Esophagus squamous epithelium (tissue), 5 donors: ENCODE measurements at places on chromosomes 7 and 10.

GRCh38 chr7:107318523-107319160 lies 149.8 kb downstream of the HBP1 start:
- DNase-seq, result no peak

DNA sequence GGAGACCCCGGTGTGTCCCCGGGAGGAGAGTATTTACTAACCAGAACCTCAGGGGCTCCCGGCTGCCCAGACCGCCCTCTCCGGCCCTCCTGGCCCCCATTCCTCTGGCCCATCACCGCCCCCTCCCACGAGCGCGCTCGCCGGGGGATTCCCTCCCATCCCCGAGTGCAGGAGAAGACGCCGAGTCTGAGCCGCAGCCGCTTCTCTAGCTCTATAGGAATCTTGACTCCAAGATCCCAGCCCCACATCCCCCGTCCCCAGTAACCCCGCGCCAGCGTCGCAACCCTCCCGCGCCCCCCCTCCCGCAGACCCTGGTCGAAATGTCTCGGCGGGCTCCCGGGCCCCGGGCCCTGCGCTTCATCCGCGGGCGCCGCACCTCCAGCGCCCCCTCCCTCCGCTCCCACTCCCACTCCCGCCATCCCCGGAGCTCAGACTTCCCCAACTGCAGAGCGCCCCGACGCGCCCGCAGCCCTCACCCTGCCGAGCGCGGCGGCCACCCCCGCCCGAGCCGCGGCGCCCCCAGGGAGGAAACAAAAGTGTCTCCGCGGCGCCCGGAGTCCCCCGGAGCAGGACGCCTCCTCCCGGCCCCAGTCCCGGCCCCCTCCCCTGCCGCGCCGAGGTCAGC lies 541 bp downstream of the ELMO1 start:
- DNase-seq, result no peak

DNA sequence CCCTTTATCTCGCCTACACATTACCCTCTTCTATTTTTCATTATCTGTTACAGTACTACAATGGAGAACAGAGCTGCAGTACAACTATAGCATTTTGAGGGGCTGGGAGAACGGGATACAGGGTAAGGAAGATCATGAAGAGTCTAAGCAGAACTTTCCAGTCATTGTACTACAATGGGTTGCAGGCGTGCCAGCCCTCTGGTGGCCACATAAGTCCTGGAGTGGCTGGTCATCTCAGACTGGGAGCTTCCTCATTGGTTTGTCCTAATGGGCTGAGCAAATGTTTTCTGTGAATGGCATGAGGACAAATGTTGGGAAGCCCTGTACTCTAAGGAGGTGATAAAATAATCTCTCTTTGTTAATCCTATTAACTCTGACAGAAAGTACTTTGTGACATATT lies 33.0 kb downstream of the TMEM106B start:
- no peak for DNase-seq

DNA sequence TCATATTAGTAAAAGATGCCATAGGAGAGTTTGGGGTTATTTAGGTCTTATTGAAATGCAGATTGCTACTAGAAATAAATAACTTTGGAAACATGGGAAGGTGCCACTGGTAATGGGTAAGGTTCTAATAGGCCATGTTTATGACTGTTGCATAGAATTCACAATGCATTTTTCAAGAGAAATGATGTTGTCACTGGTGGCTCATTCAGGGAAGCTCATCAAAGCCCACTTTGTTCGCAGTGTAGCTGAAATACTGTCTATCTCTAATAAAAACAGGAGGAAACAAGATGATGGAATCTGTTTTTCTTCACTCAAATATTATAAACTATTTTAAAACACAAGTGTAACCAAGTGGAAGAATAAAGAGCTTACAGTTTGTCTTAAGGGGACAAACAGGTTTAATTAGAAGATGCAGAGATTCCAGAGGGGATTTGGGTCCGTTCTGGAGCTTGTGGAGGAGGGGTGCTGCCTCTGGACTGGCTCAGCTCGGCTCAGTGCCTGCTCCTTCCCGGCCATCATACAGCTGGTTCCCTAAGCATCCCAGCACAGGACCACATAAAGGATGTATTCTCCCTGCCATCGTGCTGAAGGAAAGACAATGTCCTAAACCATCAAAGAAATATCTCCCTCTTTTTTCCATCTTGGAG lies 20.4 kb downstream of the OPALIN start:
- no peak for DNase-seq

DNA sequence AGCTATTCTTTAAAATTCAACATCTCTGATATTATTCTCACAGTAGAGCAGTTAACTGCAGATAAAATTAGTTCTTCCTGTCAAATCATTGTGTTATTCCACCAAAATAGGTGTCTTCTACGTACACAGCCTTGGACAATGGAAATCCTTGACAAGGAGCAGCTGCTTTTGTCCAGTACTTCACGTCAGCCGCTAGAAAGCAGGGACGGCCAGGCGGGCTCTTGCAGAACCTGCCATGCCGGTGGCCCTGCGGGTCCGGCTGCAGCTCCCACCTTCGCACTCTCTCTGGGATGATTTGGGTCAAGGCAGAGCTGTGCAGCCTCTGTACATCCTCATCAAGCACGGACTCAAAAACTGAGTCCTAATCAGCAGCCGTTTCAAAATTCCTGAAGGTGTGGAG lies 2.2 kb upstream of the FOXI2 start:
- no peak for DNase-seq

DNA sequence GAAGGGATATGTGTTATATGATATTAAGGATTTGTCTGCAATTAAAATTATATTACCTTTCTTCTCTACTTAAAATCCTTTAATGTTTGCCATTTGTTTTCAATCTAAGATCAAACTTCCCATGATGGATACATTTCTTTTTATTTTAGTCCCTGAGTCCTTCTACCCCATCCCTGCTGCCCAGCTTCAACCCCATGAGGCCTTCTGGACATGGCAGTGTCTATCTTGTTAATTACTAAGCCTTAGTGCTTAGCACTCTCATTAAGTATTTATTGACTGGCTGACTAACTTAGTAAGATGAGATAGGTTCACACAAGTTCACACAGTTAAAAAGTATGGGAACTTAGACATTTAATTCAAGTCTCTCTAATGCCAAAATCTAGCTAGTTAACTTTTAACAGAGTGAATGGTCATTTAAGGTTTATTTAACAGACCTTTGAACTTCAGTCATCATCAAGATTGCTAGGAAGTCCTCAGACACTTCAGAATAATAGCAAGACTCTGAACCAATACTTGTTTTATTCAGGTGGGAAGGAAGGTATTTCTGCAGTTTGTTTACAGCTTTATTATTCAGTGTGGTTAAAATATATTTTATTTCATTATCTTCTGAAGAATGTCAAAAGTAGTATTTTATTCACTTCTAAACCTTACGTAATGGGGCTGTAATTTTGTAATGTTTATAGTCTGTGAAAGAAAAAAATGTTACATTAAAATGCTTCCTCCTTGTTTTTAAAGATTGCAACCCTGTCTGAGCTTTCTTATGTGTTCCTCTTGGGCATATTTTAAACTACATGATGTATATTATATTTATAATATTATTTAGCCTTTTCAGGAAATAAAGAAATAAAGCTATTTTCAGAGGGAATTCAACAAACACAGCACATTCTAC lies 848.9 kb downstream of the REEP3 start:
- DNase-seq, result no peak

DNA sequence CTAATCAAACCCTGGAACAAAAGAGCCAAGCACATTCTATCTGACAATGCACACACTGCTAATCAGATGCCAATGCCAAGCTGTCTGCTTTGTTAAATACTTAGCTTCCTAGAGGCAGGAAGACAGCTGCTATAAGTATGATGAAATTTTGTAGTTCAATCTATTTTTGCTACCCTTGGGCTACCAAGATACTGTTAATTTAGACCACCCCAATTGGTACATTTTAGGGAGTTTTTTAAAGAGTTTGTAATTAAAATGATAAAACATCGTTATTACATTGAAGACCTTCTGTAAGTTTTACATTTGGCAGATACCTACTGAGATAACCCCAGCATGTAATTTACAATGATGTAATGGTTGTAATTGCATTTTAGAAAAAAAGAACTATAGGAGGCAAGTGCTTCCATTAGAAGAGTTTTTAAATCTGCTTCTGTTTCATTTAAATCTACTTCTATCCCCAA lies 268.5 kb downstream of the ADK start:
- no peak for DNase-seq

- no peak for DNase-seq
Observed at GRCh38 chr7:15594461-15594860, 32.6 kb upstream of the AGMO start.

GRCh38 chr7:80790877-80791276 lies 128.0 kb downstream of the SEMA3C start:
- DNase-seq, result no peak

- DNase-seq, result no peak
Observed at GRCh38 chr7:87671-88070, 104.7 kb upstream of the FAM20C start.

GRCh38 chr10:114749510-114749909 lies 72.1 kb upstream of the FHIP2A start:
- no peak for DNase-seq

DNA sequence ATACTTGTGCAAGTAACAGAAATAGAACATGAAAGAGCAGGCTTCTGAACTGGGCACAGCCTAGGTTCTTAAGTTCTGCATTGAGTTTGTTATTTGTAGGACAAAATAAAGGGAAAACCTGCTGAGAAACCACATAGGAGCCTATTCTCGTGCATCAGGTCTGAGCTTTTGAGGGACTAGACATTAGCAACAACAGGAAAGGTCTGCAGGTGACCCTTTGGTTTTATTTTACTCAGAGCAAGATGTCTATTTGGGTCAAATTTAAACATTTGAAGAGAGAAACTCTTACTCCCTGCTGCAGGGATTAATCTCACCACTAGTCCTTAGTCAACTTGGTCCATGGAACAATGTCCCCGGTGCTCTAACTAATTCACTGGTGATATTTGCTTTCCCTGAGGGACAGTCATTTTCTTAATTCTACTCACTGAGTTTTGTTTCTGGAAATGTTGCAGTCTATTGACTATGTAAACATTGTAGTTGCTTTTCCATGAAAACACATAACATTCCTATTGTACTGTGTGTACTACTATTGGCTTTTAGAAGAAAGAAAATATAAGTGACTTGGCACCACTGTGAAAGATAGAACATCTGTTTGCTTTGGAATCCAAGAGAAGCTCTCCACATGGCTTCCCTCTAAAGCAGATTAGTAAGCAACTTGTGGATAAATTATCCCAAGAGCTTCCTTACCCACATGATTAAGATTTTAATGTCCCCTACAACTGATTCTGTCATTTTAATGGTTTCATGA lies 108.2 kb downstream of the CHRM2 start:
- no peak for DNase-seq

GRCh38 chr7:91267171-91267955 lies 3.1 kb downstream of the FZD1 start:
- DNase-seq, result no peak

DNA sequence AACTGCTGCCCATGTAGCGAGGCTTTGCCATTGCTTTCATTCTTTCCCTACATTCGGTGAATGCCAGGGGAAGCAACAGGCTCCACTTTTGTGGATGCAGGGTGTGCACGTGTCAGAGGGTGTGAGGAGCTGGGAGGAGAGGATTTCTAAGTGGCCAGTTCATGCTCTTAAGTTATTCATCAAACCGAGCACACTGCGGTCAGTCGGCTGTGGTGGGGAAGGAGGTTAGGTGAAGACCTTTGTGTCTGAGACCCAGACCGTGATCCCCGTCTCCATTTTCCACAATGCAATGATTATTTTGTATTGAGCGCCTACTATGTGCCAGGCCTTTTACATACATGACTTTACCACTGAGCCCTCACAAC lies 438.6 kb upstream of the GALNT17 start:
- DNase-seq, result no peak

GRCh38 chr7:24283554-24283896 lies 465 bp upstream of the NPY start:
- no peak for DNase-seq

GRCh38 chr7:94264756-94265155 lies 129.9 kb upstream of the COL1A2 start:
- no peak for DNase-seq

DNA sequence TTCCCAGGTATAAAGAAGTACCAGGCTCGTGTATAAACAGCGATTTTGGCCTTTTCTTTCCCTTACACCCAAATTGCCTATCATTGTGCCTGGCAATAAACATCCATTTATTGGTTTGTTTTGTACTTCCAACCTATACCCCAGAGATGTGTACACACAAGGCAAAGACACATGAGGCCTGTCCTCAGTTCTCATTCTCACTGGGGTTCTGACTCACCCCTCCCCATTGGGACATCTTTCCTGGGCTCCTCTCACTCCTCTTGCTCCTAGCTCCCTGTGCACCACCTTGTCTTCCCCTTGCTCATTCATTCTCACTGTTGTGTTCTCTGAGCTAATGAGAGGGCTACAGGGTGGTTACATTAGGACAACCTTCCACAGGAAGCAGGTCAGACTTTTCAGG lies 240.7 kb downstream of the ANK3 start:
- DNase-seq, result no peak

DNA sequence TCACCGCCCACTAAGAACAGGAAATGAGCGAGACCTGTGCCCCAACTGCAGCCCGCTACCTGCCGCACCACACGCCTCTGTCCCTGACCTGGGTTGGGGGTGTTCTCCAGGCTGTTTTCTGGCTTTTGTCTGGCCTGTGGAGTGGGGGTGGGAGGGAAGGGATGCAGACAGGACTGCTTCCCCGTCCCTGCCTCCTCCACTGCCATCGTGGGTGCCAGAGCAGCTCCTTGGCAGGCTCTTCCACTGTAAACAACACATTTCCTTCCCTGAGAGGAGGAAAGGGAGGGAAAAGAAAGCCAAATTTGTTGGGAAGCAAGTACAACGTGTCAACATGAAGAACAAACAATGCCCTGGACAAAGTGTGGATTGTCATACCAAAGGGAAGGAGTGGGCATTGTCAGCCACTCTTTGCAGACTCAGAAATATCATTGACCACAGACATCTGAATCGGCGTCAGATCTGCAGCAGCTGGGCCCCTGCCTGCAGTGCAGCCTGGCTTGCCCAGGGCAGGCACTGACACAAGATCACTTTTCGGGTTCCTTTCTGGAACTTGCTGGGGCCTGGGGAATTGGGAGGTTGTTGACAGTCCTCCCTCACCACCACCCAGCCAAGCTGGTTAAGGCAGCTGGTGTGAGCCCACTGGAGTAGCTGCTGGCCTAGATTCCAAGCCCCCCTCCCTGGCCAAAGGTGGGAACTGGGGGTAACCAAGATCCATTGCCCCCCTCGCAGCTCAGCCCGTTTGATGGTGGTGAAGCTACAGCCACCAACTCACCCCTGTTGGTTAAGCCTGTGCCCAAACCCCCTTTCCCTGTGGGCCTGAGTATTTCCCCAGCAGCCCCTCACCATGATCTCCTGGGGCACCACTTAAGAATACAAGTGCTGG lies 22.6 kb upstream of the TRIM8 start:
- no peak for DNase-seq

DNA sequence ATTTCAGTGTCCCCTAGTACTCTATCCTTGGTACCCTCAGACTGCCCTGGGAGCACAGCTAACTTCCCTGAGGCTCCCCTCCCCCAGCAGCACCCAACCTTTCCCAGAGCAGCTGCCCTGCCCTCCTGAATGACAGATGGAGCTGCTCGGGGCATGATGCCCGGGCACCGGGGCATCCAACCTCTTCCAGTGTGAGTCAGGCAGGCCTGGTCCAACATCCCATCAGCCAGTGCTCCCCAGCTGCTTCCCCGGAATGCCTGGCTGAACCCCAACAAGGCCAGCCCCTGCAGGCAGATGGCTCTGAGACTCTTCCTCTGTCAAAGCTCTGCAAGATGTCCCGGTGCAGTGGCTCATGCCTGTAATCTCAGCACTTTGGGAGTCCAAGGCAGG lies 11.9 kb upstream of the TSPAN15 start:
- no peak for DNase-seq
